ENCODE measurements at places on chromosomes 12 and 14.

DNA sequence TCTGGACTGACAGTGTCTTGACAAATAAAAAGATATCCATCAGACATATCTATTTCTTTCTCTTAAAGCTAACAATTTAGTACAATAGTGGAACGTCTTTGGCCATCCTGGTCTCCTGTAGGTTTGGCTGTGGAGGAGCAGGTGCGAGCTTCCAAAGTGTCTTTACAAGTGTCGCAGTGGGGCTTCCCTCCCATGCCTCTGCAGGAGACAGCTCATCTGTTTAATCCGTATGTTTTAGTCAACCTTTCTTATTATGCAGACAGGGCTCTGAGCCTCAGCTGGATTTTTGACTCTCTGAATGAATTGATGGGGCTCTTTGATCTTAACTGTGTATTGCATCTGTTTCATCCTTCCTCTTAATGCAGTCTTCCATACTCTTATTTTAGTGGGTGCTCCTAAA lies 57.5 kb downstream of the RMST start:
- DNase-seq, result no peak

- DNase-seq, result no peak
Measured at GRCh38 chr14:61290701-61291100, 9.6 kb upstream of the TMEM30B start.

DNA sequence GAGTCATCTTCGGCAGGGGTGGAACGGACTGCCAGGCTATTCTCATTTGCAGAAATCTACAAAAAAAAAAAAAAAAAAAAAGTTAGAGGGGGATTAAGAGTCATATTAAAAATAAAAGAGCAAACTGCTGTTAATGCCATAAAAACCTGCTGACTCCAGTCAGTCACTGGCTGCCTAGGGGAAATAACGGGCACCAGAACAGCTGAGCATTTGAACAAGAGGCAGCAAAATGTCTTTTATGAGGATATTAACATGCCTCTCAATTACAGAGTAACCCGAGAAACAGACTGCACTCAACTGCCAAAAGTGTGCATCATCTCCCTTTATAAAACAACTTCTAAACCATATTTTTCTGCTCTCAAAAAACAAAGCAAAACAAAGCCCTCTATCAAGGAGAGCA lies 28.7 kb upstream of the CERS5 start:
- no peak for DNase-seq

DNA sequence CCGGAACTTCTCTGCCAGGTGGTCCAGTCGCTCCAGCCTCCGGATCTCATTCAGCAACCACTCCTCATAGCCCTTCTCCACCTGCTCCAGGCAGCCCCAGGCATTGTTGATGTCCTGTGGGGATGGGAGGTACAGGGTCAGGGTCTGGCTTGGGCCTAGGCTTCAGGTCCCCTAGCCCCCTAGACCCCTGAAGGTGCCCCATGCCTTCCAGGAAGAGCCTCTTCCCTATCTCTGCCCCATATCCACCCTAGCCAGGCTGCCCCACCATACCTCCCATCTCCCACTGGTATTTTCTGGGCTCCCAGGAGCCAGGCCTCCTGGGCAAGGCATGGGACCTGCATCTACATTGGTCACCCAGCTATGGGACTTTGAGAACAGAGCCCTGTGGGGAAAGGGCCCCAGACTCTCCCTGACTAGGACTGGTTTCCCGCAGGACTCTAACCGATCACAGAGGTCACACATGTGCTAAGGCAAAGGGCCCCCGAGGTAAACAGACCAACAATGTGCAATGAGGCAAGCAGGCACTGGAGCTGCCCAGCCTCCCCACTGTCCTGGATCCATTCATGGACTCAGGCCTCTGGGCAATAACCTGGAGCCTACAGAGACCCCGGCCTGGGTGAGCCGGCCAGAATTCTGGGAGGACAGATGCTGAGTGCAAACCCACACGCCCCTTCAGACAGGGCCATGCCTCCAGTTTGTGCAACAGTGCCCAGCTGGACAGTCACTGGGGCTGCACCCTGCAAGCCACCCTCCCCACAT lies 88.8 kb downstream of the ACTN1 start:
- no peak for DNase-seq

DNA sequence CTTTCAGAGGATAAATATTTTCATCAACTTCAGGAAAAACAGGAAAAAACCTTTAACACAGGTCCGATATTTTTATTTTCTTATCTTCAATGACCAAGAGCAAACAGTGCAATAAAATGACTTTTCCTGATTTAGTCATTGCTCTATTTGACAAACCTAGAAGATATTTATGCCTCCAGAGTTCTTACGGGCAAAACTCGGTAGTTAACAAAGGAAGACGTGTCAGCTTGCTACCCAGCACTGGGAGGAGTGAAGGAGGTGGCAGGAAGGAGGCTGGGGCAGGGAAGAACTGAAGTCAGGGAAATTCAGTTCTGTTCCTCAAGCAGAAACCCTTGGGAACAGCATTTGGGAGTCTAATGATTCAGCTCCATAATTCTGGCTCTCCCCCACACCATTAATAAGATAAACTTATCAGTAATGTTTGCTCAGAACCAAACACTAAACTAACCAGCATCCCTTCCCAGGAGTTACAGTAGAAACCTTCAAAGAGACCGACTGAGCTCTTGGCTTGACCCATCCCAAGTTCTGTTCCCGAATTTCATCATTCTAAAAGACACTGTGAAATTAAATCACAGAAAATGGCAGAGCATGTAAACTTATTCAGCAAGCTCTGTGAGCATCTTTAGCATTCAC lies 163.3 kb downstream of the APAF1 start:
- DNase-seq, result no peak

- no peak for DNase-seq
Measured at GRCh38 chr14:73500360-73500759, 9.6 kb downstream of the RIOX1 start.

DNA sequence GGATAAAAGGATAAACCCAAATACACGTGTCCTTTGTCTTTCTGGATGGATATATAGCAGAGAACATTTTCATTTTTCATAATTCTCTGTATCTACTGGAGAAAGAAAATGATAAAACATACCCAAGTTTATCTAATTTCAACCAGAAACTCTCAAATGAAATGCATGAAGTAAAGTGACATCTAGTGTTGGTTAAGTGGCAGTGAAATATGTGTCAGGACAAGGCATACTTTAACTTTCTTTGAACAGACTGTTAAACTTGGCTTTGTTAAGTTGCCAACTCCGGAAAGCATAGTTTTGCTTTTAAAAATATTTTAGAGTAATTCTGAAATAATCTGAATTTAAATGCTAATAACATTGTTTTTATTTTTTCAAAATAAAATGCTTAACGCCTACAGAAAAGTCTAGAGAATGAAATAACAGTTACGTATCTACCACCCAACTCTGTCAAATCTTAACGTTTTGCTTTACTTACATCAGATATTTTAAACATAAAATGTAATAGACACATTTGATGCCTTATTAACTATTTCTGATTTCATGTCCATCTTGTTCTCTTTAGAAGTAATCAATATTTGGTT lies 25.2 kb upstream of the NTN4 start:
- no peak for DNase-seq

DNA sequence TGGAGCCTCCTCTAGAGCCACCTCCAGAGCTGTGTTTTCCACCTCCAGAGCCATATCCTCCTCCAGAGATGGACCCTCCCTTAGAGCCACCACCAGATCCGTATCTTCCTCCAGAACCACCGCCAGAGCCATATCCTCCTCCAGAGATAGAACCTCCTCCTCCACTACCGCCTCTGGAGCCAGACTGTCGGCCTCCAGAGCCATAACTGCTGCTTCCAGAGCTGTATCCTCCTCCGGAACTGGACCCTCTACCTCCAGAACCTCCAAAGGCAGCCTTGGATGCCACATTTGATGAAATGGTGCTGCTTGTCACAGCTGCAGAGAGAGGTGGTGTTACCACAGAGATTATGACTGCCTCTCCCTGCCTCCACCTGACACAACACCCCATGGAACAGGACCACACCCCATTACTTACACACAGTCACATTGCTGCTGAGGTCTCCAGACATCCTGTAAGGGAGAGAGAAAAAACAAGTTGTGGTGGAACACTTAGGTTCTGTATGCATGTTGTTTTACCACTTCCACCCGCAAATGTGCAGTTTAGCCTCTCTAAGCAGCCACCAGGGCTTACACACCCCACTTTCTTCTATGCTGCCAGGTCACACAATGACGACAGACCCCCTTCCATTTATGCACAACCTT lies 6.8 kb downstream of the KRT2 start:
- DNase-seq, result no peak

- DNase-seq, result no peak
Measured at GRCh38 chr12:106585105-106585520, 2.3 kb downstream of the RFX4 start.

DNA sequence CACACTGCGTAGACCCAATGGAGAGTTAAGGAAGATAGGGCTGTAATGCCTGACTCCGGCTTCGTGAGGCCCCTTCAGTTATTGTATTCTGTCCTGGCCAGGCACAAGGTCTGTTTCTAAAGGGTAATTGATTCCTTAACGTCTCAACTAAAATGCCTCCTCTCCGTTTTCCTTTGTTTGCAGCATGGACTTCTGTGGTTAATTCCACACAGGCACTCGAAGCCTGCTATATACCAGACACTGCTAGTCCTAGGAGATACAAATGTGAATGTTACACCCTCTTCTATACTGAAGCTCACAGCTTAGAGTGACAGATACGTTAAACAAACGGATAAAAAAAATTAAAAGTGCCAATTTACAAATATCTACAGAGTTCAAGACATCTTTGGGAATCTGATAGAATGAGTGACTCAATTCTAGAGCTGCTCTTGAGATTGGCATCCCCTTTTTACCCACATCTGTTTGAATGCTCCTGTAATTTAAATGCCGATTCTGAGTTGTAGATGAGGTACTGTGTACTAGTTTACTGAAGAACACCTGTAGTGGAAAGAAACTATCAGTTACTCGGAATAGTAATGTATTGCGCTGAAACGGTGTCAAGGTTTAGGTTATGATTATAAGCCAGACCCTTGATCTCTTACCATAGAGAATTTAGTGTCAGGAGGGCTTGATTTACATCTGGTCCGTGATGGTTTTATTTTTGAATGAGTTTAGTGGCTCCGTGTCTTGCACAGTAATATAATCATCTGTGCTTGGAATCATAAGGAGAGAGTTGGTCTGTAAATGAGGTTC lies 784 bp downstream of the PSMA6 start:
- no peak for DNase-seq

DNA sequence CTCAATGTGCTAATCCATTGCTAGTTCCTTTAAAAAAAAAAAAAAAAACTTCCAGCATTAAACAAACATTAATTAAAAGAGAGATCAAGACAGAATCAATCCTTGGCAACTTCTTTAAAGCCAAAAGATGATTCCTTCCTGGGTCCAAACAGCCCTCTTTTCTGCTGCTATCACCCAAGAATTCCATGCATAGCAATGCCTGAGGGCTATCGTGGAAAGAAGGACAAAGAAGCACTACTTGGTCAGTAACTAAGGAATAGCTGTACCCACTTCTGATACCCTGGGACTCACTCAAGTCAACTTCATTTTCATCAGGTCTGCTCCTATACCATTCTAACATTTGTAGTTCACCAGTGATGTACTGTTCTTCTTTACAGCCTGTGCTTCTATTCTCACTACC lies 51.8 kb downstream of the SLC38A2 start:
- DNase-seq, result no peak

- no peak for DNase-seq
Measured at GRCh38 chr12:52271158-52271557, 3.3 kb upstream of the KRT86 start.

DNA sequence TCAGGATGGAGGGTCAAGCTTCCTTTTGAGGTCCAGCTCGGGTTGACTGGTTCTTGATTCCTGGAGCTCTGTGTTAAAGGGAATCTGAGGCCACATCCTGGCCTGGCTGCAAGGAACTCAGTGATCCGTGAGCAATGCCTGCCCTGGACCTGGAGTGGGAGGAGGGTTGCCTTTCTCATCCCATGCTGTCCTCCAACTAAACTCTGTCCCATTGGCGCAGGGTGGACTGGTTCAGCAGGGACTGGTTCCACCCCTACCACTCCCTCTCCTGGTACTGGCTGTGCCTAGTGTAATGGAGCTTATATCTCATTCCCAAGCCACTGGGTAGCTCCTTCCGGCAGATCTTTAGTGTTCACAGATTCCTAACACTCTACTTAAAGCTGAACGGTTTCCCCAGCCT lies 3.9 kb upstream of the CMKLR1 start:
- no peak for DNase-seq

DNA sequence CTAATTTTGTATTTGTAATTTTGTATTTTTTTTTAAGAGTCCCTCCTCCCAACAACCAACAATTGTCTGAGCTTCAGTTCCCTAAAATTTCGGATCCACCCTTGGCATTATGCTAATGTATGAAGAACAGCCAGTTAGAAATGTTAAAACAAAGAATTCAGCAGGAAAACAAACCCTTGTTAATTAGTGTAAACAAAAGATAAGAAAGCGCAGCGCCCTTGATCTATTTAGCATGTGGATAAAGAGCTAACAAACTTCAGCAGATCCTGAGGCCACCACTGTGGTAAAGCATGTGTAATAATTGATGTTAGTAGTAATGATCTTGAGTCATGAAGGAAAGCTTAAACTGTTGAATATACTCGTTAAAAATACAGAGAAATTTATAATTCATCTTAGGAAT lies 199.8 kb downstream of the TMX1 start:
- DNase-seq, result no peak

DNA sequence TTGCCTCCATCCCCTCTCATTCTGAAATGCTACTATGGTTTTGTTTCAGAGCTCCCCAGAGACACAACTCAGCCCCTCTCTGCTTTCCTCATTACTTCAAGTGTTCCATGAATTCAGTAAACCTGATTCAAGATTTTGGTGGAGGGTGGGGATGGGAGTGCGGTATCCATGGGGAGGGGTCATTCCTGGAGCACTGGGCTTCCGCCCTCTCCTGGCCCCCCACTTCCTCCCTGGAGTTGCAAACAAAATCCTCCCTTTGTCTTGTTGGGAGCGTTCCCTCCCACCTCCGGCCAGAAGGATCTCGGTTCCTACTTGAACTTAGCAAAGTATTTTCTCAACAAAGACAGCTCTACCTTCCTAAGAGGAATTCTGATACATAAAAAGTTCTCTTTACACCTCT lies 71.8 kb upstream of the LTA4H start:
- DNase-seq, result no peak

DNA sequence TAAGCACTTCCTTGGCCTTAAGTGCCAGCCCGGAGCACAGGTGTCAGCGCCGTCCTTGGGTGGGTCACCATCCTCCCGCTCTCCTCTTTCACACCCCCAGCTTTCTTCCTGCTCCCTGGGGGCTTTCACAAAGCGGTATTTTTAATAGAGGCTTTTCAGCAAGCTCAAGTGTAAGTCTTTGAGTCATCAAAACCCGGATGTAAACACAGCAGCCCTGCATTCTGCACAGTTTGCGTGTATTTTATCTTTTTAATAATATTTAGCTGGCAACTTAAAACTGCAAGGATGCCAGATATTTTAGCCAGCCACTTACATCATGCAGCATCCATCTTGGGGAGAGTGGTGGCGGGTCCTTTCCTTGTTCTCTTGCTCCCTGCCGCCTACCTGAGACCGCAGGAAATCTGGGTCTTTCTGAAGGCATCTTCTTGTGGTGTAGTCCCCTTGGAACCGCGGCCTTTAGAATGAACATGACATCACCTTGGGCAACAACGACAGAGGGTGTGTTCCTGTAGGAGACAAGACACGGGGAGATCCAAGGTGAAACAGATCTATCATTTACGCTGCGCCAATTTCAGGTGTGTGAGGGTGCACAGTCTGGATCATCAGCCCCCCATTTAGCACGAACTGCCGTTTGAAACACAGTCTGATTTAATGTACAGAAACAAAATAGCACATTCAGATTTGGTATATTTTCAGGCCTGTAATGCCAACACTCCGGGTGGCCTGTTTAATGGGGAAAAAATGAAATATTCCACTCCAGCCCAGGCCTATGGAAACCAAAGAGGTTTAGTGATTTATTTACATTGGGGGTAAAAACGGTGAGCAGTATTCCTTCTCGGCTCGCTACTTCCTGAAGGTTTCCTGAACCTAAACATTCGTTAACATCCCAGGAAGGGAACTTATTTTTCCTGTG lies 12.5 kb upstream of the IRF2BPL start:
- no peak for DNase-seq

Measured in activated T-helper 9 cell treated with anti-CD3 and anti-CD28 coated beads, Interleukin-2, amount 50 U/mL, for 16 hours (primary cell).